ENCODE measurements at places on chromosomes 7 and 10.
A peak's percentile ranks its signal among the peaks of the same experiment; 100 is the strongest.

GRCh38 chr7:6501586-6502564 lies 49.4 kb downstream of the GRID2IP start:
- no peak for DNase-seq

DNA sequence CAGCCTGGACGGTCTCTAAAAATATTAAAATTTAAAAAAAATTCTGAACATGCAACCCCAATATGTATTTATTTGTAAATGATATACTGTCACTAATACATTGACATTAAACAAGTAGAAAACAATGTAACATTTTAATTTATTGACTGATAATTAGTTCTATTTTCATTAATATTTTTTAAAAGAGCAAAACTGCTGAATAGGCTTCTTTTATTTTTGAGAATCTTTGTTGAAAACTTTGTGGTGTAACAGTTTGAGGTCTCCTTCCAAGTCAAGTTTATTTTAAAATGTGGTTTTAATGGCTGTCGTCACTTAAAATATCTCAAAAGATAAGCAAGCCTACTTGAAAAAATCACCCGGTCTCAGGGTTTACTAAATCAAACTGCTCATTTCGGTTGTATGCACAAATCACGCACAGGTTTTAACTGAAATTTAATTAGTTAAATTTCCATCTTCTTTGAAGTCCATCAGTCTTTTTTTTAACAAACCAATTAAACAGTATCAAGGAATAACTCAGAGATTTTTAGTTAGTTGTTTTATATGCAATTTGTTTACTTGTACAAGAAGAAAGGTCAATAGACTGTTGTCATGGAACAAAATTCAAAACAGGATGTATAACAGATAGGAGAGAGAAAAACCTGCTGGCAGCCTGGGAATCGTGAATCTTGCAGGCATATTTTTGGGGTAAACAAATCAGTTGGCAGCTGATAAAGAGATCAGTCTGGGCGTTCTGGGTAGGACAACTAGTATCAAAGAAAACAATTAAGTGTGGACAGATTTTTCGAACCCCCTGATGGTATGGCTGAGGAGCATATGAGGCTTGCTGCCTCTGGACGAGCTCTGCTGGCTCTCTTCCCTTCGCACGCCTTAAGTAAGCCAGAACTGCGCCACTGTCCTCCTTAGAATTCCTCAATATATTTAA lies 9.7 kb upstream of the EDRF1 start:
- no peak for DNase-seq

DNA sequence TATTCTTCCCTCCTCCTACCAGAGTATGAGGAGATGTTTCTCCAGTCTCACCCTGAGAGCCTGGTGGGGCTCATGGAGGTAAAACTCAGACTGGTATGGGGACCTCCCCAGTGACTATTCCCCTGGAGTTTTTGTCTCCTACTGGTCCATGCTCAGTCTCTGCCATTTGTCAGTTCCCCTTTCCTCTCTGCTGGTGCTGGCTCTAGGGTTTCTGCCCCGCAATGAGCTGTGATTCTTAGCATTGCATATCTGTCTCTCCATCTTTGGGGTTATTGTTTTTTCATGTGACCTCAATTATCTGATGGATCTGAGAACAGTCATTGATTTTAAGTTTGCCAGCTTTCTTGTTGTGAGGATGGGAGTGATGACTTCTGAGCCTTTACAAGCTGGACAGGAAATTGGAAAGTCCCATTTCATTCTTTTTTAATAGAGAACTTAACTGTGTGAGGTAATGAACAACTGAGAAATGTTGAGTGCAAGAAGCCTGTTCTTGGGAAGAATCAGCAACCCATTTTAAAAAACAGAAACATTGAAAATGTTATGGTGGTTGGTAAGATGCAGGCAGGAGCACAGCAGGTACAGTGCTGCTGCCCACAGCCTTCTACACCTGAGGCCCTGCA lies 26.9 kb downstream of the NACAD start:
- no peak for DNase-seq

- DNase-seq = no peak
Measured at GRCh38 chr7:65896279-65896870, 23.5 kb downstream of the VKORC1L1 start.

GRCh38 chr7:148807436-148807835 lies 76.7 kb downstream of the EZH2 start:
- DNase-seq = no peak

DNA sequence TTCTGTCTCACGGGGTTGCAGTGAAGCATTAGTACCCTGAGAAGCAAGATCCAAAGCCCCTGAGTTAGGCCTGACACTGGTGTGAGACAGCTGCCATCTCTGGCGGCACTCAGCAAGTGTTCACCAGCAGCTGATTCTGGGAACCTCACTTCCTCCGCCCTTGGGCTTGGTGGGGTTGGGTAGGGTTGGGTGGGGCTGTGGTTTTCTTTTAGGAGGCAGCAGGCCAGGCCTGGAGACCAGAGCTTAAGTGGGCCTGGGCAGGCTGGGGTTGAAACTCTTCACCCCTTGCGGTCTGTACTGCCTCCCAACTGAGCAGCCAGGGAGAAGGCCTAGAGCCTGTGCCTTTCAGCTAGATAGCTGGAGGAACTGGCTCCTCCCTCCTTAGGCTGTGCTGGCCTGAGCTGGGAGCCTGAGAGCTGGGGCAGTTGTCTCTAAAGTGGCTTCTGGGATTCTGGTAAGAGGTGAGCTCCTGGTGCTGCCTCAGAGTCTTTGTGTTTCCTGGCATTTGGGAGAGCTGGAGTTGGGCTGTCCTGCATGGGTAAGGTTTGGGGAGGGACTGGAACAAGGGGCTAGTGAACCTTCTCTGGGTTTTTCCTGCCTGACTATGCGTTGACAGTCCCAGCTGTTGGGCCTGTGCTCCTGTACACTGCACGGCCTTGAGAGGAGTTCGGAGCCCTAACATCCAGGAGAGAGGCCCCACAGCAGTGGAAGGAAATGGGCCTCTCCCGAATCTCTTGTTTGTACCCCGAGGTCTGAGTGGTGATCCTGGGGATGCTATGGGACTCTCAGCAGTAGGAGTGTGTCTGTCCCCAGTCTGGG lies 5.1 kb downstream of the TSPAN14 start:
- DNase-seq = peak; percentile 76

- no peak for DNase-seq
Measured at GRCh38 chr7:115299397-115300037, 377.6 kb downstream of the MDFIC start.

DNA sequence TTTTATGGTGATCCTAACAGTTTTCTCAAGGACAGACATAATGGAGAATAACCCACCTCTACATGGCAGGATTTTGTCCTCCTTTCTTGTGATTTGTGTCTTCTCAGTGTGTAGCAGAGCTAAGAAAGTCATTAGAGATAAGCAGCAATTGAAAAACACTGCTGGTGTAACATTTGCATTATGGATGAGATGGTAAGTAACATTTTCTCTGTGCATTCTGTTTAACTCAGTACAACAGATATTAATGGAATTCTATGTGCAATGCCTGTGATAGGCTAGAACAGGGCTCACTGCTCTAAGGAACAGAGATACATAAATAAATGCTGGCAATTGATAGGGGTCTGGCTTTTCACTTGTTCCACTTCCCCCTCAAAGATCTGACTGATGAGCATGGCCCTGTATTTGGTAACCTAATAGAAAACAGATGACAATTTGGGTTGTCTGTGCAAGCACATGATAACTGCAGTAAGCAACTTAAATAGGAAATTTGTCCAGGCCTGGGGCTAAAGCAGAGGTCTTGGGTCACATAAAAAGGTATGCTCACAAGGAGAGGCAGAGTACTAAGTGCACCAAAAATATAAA lies 560.3 kb upstream of the POM121L12 start:
- DNase-seq = no peak

GRCh38 chr10:77836299-77836820 lies 90.2 kb downstream of the DLG5 start:
- DNase-seq = no peak

GRCh38 chr7:6650086-6650485 lies 13.0 kb downstream of the ZNF316 start:
- DNase-seq = no peak

GRCh38 chr7:116138202-116138801 lies 72.0 kb upstream of the TES start:
- peak; percentile 39 for DNase-seq

DNA sequence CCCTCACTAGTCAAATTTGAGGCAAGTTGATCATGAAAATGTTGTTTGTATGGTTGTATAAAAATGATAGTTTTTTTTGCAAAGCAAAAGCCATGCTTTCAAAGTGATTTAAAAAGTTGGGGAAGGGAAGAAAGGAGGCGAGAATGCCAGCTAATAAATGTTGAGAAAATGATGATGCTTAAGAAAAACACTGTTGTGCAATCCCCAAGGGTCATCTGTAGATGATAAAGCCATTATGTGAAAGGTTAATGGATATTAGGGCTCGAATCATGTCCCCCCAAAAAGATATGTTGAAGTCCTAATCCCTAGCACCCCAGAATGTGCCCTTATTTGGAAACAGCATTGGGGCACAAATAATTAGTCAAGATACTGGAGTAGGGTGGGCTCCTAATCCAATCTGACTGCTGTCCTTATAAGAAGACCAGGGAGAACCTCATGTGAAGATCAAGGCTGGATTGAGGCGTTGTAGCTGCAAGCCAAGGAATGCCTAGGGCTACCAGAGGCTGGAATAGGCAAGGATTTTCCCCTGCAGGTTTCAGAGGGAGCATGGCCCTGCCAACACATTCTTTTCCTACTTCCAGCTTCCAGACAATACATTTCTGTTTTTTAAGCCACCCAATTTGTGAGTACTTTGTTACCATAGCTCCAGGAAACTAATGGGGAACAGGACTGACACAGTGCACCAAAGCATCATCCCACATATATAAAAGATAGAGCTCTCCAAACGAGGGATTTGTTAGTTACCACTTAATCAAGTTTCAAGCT lies 35.4 kb upstream of the MKLN1 start:
- DNase-seq = no peak

- no peak for DNase-seq
Measured at GRCh38 chr10:23403278-23403677, 35.6 kb upstream of the OTUD1 start.

GRCh38 chr10:95756041-95756761 lies at the start of gene ENTPD1:
TSS of gene ENTPD1 (plus strand) at chr10:95756163. CDS start at chr10:95756240, 77 bp downstream.
- no peak for DNase-seq

GRCh38 chr7:102277901-102278300 lies 8.8 kb upstream of the SH2B2 start:
- no peak for DNase-seq

- no peak for DNase-seq
Measured at GRCh38 chr7:412313-412710, 107.3 kb downstream of the PDGFA start.

GRCh38 chr7:30813466-30813865 lies 42.2 kb downstream of the MINDY4 start:
- DNase-seq = no peak

DNA sequence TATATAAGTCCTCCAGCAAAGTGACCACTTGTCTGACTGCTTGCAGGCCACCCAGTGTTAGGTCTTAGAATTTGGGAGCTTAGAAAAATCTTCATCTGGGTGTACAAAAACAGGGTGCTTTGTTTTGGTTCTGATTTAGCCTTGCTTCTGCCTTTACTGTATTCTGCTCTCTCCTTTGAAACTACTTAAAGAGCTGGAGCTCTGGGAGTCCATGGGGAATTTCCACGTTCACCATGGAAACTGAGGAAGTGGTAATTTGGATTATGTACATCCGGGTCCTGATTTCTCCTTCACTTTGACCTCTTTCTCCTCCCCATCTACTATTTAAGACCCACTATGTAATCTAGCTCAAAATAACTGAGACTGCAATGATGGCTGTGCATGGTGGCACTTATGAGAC lies 103.0 kb downstream of the JAZF1 start:
- no peak for DNase-seq

DNA sequence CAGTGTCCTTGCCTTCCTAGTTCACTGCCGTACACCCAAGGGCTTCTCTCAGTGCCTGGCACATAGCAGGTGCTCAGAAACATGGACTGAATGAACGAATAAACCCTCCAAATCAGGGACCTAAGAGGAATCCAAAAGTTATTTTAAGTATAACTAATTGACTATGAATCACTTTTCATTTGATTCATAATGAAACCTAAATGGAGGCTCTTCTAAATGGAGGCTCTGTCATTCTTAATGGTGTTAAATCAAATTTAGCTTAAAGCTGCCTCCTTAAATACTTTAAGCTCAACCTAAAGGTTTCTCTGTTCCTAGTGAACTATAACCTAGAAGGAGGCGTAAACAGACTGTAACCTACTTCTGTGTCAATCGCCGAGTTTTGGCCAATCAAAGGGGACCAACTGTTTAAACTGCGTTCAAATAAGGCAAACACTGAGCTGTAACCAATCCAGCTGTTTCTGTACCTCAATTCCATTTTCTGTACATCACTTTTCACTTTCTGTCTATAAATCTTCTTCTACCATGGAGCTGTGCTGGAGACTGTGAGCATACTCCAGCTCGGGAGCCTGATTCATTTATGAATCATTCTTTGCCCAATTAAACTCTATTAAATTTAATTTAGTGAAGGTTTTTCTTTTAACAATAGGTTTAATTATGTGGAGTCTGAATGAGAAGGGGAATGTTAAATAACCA lies 11.0 kb downstream of the PYROXD2 start:
- no peak for DNase-seq

DNA sequence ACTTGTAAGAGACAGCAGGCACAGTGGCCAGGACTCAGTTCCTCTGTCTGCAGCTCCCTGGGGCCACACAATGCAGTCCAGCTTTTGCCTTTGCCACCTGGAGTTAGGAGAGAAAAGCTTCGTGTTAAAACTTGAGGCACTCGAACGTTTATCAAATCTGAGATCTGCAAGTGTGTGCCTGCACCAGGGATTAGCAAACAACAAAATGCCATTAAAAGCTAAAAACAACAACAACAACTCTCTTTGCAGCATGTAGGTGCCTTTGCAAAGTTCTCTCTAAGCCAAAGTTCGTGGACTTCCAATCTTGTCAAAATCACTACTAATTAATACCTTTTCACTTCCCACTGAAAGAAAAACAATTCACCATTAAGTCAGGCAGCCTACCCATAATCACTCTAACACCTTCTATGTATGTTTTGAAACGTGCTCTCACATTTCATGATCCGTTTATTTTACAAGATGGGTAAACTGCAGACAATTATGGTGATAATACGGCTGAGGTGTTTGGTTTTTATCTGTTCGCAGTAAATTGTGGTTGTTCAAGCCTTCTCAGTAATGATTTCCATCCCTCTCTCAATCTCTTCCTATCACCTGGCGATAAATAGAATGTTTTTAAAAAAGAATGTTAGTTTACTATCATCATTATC lies 36.2 kb upstream of the SDK1 start:
- DNase-seq = no peak

DNA sequence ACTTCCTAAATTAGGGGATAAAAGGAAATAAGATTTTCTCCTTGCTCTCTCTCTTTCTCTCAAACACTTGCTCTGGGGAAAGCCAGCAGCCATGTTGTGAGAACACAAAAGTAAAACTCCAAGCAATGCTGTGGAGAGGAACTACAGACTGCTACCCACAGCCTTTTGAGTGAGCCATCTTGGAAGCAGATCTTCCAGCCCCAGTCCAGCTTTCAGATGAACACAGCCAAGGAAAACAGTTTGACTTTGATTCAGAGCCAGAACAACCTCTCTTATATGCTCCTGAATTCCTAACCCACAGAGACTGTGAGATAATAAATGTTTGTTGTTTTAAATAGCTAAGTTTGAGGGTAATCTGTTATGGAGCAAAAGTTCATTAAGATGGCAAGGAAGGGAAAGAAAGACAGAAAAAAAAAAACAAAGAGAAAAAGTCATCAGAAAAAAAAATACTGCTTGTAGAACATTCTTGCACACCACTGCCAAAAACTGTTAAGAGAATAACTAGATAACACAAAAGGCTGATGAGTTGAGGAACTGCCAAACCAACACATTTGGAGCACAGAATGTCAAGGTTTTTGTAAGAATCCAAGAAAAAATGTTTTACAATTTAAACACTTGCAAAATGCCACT lies 20.9 kb upstream of the PRKAR2B start:
- no peak for DNase-seq
